GM23248 (cell line): ENCODE measurements at places on chromosomes 2 and 18.
A peak's percentile ranks its signal among the peaks of the same experiment; 100 is the strongest.

GRCh38 chr2:109531221-109531620, 82.5 kb downstream of the SEPTIN10 start:
- peaks cover 9% of the 10 kb centered on the region for H3K27me3 ChIP-seq
- DNase-seq: no peak
- H3K36me3 ChIP-seq: no peaks in the 10 kb centered on the region
- no peak overlapping the region for H3K27ac ChIP-seq
- peaks cover 11% of the 10 kb centered on the region for H3K4me1 ChIP-seq
- H3K4me3 ChIP-seq: no peak overlapping the region

GRCh38 chr2:58710795-58711279, 469.7 kb upstream of the FANCL start:
- 0 out of 2 replicates have a peak, but pooled peaks cover 8% of the 10 kb centered on the region for H3K27me3 ChIP-seq
- H3K27ac ChIP-seq: no peak overlapping the region
- H3K4me3 ChIP-seq: no peak overlapping the region
- no peaks in the 10 kb centered on the region for H3K4me1 ChIP-seq

- no peaks in the 10 kb centered on the region for H3K27me3 ChIP-seq
- no peak for DNase-seq
- no peaks in the 10 kb centered on the region for H3K4me1 ChIP-seq
- no peak overlapping the region for H3K4me3 ChIP-seq
- H3K27ac ChIP-seq: no peak overlapping the region
- no peaks in the 10 kb centered on the region for H3K36me3 ChIP-seq
These were observed 92.6 kb downstream of the TTC32 start for GRCh38 chr2:19809206-19809605.

DNA sequence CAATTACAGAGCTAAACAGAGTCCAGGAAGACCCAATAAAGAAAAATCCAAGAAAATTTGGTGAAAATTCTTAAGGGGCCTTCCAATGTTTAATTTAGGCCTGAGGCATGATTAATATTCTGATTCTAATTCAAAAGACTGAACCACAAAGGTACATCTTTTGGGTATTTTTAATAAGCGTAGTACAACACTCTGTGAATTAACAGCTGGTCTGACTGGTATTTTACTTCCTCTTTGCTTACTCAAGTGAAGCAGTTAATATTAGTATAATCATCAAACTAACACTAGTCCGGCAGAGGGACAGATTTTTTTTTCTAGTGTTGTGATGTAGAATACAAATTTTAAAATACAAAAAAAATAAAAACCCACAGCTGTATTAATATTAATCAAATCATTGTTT, 652.9 kb downstream of the NR4A2 start:
- DNase-seq: no peak
- H3K27me3 ChIP-seq: no peaks in the 10 kb centered on the region
- no peaks in the 10 kb centered on the region for H3K4me1 ChIP-seq

DNA sequence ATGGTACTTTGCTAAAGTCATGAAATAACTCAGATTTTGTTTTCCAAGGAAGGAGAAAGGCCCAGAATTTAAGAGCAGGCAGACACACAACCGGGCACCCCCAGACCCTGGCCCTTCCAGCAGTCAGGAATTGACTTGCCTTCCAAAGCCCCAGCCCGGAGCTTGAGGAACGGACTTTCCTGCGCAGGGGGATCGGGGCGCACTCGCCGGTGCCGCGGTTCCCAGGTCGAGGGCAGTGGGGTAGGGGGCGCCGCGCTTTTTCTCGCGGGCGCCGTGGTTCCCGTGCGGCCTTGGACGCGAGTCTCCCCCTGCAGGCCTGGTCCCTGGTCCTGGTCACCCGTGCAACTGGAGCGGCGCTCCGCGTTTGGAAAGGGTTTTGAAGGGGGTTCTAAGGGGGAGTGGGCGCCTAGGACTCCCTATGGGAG, 1.2 kb downstream of the ZNF236 start:
- DNase-seq: peak; percentile 39
- no peaks in the 10 kb centered on the region for H3K27me3 ChIP-seq
- H3K4me3 ChIP-seq: peak overlapping the region; percentile 81
- no peaks in the 10 kb centered on the region for H3K36me3 ChIP-seq
- H3K27ac ChIP-seq: no peak overlapping the region; the same call in 1 of the 2 replicates

DNA sequence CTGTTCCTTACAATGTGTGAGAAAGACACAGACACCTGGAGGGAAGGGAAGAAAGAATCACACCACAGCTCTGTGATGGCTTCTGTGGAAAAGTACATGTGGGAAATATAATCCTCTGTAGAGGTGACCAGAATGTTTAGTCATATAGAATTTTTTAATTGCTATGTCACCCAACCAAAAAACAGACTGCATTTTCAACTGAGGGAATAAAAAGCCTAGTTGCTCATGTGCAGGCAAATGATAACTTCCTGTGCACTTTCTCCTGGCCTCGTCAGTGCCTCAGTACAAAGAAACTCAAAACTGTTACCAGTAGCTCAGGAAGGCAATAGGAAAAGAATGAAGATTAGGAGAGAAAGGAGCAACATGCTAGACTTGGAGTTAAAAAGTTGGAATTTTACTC, 326.8 kb downstream of the OSR1 start:
- DNase-seq: peak; percentile 32
- no peak overlapping the region for H3K4me3 ChIP-seq
- H3K27ac ChIP-seq: no peak overlapping the region
- no peaks in the 10 kb centered on the region for H3K27me3 ChIP-seq

DNA sequence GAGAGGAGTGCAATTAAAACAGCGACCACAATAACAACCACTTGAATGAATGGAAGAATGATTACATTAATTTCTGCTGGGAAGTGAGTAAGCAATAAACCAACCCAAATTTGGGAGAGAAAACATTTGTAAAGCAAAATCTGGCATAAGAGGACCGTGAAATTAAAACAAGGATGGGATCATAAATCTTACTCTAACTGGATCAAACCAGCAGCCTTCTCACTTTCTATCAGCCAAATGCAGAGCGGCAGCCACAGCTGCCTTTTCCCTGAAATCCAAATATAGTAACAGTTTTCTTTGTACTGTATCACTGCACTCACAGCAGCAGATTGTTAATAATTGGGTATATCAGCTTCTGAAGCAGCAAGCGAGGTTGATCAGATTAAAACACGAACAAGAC, 245.2 kb upstream of the REG3G start:
- no peaks in the 10 kb centered on the region for H3K4me1 ChIP-seq
- no peak overlapping the region for H3K4me3 ChIP-seq
- H3K27ac ChIP-seq: no peak overlapping the region

- H3K4me1 ChIP-seq: peaks cover 51% of the 10 kb centered on the region
- no peak overlapping the region for H3K4me3 ChIP-seq
- no peaks in the 10 kb centered on the region for H3K36me3 ChIP-seq
- no peak overlapping the region for H3K27ac ChIP-seq
- peak; percentile 93 for DNase-seq
These were observed 215.1 kb upstream of the THUMPD2 start for GRCh38 chr2:39994151-39994550.

GRCh38 chr18:28890791-28891190, 713.9 kb upstream of the CDH2 start:
- no peaks in the 10 kb centered on the region for H3K27me3 ChIP-seq
- no peaks in the 10 kb centered on the region for H3K4me1 ChIP-seq
- no peak overlapping the region for H3K4me3 ChIP-seq

GRCh38 chr2:234669001-234669400, 172.1 kb upstream of the ARL4C start:
- no peak overlapping the region for H3K27ac ChIP-seq
- DNase-seq: no peak
- no peak overlapping the region for H3K4me3 ChIP-seq
- H3K27me3 ChIP-seq: no peaks in the 10 kb centered on the region
- H3K36me3 ChIP-seq: no peaks in the 10 kb centered on the region
- H3K4me1 ChIP-seq: peaks cover 15% of the 10 kb centered on the region

DNA sequence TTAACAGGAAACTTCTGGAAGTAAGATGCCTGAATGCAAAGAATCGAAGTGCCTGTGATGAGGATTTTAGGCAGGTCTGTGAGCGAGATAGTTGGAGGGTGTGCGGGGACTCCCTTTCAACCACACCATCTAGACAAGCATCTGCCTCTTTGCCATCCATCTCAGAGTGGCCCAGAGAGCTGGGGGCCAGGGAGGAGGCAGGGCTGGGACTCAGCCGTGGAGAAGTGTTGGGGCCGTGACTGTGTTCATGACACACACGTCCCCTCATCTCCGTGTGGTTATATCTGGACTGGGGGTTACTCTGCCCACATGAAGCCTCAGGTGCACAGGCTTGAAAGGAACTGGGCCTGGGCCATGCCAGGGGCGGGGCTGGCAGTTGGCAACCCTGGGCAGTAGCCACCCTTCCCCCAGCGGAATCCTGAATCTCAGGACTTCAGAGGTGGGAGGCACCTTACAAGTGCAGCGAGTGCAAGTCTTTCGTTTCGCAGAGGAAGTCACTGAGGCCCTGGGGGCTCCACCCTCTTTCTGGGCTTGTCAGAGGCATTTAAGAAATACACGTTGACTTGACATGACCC, 112.5 kb downstream of the SLC4A3 start:
- H3K36me3 ChIP-seq: no peaks in the 10 kb centered on the region
- peaks cover 17% of the 10 kb centered on the region for H3K27me3 ChIP-seq
- H3K4me3 ChIP-seq: no peak overlapping the region
- H3K27ac ChIP-seq: no peak overlapping the region
- DNase-seq: no peak

- no peak overlapping the region for H3K27ac ChIP-seq
- H3K4me3 ChIP-seq: no peak overlapping the region
- H3K27me3 ChIP-seq: peaks cover 18% of the 10 kb centered on the region; the same call in 1 of the 2 replicates
- no peaks in the 10 kb centered on the region for H3K4me1 ChIP-seq
- DNase-seq: no peak
These were observed 111.5 kb upstream of the MEIS1 start for GRCh38 chr2:66323406-66323805.

DNA sequence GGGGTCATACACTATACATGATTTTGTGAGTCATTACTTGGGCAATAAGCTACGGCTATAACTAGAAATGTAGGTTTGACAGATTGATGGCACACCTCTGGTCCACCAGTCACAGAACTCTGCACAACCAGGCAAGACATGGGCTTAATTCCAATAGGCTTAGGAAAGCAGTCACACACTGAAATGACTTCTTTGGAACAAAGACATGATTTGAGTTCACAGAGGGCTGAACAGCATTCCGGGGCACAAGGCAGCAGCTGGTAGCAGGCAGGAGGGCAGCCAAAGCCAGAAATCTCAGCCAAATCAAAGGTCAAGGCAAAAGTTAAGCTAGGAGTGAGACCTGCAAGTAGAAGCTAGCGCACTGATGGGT, 27.4 kb downstream of the FABP1 start:
- no peaks in the 10 kb centered on the region for H3K4me1 ChIP-seq
- H3K27ac ChIP-seq: no peak overlapping the region
- no peak overlapping the region for H3K4me3 ChIP-seq
- H3K27me3 ChIP-seq: peaks cover 7% of the 10 kb centered on the region; the same call in 1 of the 2 replicates

DNA sequence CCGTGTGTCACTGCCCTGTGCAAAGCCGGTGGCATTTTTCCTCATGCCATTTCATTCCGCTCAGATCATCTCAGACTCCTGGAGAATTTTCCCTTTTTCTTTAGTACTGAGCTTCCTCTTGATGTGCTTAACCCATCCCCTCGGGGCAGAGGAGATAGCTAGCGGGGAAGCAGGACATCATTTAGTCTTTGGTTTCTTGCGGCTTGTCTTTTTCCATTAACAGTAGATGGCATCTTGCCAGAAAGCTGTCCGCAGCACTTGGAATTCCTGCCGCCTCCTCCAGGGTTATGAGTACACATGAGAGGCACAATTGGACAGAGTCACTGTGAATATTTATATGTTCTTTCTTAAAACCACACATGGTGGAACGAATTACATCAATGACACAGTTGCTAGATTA, 226.6 kb downstream of the ALPK2 start:
- no peak overlapping the region for H3K27ac ChIP-seq
- peaks cover 9% of the 10 kb centered on the region for H3K4me1 ChIP-seq
- no peak for DNase-seq
- no peaks in the 10 kb centered on the region for H3K27me3 ChIP-seq

GRCh38 chr2:239047420-239047819, 199.5 kb downstream of the TWIST2 start:
- DNase-seq: no peak
- H3K27ac ChIP-seq: no peak overlapping the region
- H3K27me3 ChIP-seq: no peaks in the 10 kb centered on the region
- no peaks in the 10 kb centered on the region for H3K36me3 ChIP-seq
- H3K4me1 ChIP-seq: no peaks in the 10 kb centered on the region

GRCh38 chr2:83063511-83063910, 1395.6 kb downstream of the SUCLG1 start:
- H3K27me3 ChIP-seq: no peaks in the 10 kb centered on the region
- no peak for DNase-seq
- H3K27ac ChIP-seq: no peak overlapping the region
- no peaks in the 10 kb centered on the region for H3K36me3 ChIP-seq
- H3K4me1 ChIP-seq: no peaks in the 10 kb centered on the region

- no peaks in the 10 kb centered on the region for H3K27me3 ChIP-seq
- no peaks in the 10 kb centered on the region for H3K36me3 ChIP-seq
- H3K4me3 ChIP-seq: no peak overlapping the region
- no peak for DNase-seq
- H3K4me1 ChIP-seq: peaks cover 13% of the 10 kb centered on the region
These were observed 64.9 kb upstream of the RBMS1 start for GRCh38 chr2:160558531-160558930.

DNA sequence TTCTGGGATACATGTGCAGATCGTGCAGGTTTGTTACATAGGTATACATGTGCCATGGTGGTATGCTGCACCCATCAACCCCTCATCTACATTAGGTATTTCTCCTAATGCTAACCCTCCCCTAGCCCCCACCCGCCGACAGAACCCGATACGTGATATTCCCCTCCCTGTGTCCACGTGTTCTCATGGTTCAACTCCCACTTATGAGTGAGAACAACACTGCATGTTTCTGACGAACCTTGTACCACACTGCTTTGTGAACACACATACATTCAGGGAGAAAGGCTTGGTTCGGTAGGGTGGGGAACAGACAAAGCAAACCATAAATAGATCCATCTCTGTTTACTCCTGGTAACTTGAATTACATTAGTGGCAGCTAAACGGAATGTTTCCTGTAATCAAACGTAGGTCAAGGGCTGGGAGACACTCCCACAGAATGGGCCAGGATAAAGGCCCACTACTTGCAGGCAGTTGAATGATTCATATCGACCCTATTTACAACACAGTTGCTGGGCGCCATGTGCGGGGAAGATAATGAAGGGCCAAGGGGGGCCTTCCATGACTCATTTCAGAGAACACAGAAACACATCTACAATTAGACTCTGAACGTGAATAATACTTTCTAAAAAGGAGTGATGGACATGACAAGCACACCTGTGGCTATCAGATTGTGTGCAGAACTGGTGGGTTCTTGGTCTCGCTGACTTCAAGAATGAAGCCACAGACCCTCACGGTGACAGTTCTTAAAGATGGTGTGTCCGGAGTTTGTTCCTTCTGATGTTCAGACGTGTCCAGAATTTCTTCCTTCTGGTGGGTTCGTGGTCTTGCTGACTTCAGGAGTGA, 56.8 kb upstream of the KIDINS220 start:
- H3K27me3 ChIP-seq: no peaks in the 10 kb centered on the region
- peaks cover 17% of the 10 kb centered on the region for H3K36me3 ChIP-seq
- no peaks in the 10 kb centered on the region for H3K4me1 ChIP-seq
- DNase-seq: no peak
- H3K27ac ChIP-seq: no peak overlapping the region

- peaks cover 5% of the 10 kb centered on the region for H3K4me1 ChIP-seq
- no peaks in the 10 kb centered on the region for H3K36me3 ChIP-seq
- peak; percentile 14 for DNase-seq
- H3K4me3 ChIP-seq: no peak overlapping the region
These were observed 166.0 kb upstream of the DSEL start for GRCh38 chr18:67682516-67682915.
